CD4-positive, alpha-beta T cell treated with Interleukin-4 for 4 hours (primary cell): ENCODE measurements at places on chromosomes 3 and 15.

GRCh38 chr15:41115161-41115651, 874 bp downstream of the INO80 start:
- peak; percentile 68 for DNase-seq

DNA sequence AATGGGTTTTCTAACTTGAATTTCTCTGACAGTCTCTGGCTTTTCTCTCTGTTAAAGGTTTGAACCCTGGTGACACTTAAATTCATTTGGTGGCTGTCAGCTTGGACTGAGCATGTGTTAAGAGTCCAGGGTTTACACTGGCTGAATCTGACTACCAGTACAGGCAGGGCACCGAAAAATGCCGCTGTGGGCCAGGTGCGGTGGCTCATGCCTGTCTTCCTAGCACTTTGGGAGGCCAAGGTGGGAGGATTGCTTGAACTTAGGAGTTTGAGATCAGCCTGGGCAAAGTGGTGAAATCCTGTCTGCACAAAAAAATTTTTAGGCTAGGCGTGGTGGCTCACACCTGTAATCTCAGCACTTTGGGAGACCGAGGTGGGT, 1.8 kb downstream of the MANF start:
- no peak for DNase-seq

DNA sequence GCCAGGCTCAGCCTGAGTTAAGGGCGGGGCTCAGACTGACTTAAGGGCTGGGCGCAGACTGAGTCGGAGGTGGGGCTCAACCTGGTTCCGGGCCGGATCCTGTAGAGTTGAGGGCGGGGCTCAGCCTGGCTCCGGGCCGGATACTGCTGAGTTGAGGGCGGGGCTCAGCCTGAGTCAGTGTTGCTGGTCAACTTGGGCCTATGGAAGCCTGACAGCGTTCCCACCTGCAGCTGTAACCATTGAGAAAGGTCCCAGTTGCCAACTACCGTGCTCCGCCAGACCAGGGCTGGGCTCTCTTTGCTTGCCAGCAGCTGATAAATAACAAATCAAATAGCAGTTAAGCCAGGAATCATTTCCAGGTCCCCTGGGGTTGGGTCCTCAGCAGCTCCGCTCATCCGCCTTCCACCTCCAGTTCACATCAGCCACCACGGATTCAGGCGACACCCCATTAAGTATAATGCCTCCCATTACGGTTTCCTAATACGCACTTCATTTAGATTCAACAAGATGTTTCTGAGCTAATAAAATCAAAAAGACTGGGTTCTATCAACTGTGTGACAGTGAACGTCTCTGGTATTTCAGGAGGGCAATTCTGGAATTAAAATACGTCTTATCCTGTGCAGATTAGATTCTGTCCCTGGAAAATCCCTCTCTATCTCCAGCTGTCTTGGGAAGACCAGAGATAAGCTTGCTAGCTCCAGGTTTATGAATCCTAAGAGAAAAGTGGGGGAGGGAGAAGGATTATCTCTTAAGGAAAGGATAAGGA, 7.3 kb downstream of the GRIP2 start:
- DNase-seq = no peak

DNA sequence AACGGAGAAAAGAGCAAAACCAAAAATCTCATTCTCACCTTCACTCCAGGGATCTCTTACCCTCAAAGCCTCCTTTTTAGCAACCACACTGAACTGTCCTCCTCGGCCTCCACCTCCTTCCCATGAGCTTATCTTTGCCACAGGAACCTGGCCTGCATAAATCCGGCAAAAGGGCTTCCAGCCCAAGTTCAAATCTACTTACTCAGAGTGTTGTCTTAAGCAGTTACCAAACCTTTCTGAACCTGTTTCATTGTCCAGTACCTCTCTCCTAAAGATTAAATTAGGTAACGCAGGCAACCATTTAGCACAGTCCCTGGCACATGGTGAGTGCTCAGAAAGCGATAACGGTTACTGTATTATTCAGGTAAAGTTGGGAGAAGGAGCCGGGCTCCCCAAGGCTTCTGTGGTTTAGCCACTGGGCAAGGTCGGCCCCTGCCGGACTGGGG, 777 bp downstream of the CIB1 start:
- no peak for DNase-seq

- no peak for DNase-seq
Observed at GRCh38 chr3:95832146-95832545, 982.2 kb upstream of the EPHA6 start.

- DNase-seq = no peak
Observed at GRCh38 chr15:82963471-82964341, 11.2 kb upstream of the HOMER2 start.

- no peak for DNase-seq
Observed at GRCh38 chr3:115616461-115616860, 6.8 kb upstream of the GAP43 start.

DNA sequence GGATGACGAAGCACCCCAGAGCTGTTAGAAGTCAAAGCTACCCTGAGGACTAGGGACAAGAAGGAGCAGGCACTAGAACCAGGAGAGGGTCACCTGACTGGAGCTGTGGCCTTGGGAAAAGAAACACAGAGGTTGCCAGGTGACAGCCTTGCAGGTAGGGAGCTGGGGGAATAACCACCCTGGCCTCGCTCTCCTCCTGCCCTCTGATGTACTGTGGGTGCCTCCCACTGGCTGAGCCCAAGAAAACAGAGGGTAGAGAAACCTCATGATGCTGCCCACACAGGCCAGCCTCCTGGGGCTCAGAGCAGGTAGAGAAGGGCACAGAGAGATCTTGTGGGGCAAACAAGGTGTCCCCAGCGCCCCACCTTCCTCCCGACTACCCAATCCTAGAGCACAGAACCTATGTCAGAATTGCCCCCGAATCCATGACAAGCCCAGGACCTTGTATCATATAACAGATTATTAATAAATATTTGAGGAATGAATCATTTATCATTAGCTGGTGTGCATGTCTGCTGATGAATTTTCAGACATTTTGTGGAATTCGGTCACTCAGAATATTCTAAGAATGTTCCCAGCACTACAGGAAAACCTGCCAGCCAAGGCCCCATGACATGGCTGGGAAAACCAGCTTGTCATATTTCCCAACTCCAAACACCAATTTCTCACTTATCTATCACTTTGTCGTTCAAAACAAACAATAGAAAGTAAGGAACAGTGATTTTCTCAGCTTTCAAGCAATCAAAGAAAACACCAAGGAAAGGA, 59.8 kb upstream of the MEX3B start:
- no peak for DNase-seq

DNA sequence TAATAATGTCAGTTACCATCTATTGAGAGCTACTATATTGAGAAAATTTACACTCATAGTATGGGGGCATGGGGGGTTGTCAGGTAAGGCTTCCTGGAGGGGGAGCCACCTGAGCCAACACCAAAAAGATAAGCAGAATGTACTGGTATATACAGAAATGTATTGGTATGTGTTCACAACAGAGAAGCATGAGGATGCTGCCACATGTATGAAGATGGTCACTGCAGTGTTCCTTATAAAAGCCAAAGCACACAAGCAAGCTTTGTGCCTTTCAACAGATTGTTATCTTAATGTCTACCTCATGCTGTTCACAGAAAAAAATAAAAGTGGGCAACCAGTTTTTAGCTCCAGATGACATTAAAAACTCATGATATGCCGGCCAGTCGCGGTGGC, 149.0 kb downstream of the MAGI1 start:
- no peak for DNase-seq

DNA sequence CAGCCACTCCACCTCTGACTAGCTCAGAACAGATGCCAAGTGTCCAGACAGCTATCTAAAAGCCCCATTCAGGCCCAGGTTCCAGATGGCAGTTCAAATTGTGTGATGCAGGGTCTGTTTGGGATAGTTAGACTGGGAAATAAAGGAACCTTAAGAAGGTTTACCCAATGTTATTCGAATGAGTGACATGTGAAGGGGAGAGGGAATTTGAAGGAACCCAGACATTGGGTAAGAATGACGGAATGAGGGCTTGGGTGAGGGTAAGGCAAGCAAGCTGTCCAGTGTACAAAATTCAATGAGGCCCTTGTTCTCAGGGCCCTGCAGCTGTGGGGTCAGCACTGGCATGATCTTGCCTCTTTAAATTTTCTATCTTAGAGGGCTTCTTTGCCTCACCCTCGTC, 34.1 kb downstream of the ATP13A5 start:
- no peak for DNase-seq
